ENCODE measurements at places on chromosomes 5 and 9.

- no peak for DNase-seq
These were observed 746.1 kb upstream of the MEF2C start for GRCh38 chr5:89628876-89629635.

- DNase-seq, result no peak
These were observed 80.3 kb upstream of the RPS23 start for GRCh38 chr5:82358457-82358856.

- no peak for DNase-seq
These were observed 723.3 kb downstream of the CETN3 start for GRCh38 chr5:89686081-89686765.

- DNase-seq, result no peak
These were observed 85.0 kb upstream of the RARS1 start for GRCh38 chr5:168401226-168401625.

DNA sequence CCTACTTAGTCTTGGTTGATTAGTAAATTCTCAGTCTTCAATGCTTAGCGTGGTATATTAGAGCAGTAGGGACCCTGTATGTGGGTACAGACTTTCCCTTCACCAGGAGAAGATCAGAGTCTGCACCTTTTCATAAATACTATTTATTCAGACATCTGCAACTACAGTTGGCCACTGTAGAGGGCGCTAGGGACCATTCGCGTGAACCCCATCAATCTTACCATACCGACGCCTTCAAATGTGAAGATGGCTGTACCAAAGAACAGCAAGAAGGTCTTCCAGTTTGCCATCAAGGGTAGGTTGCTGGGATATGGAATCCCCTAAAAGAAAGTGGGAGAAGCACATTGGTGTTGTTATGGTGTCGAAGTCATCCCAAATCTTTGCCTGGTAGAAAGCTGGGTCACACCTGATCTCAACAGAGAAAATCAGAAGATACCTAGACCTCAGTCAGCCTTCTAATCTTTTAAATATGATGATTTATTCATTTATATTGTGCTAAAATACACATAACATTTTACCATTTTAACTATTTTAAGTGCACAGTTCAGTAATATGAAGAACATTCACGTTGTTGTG is 19.1 kb downstream of the SLC36A3 start:
- DNase-seq, result no peak

DNA sequence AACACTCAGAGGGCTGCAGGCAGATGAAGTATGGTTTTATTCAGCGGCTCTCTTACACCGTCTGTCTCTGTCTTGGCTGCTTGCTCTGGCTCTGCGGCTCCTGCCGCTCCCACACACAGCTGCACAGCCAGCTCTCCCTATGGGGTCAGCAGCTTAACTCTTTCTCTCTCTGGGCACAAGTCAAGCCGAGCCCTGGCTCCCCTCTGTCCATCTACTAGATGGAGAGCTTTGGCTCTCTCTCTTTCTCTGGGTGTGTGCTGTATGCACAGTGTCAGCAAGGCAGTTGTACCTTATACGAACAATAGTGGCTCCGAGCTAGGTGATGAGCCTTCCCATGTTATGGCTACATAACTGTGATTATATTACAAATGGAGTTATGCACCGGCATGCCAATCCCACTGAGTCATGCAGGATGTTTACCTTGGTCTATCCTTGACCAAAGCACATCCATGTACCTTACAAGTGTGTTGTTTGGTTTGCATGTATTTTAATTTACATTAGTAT is 19.3 kb upstream of the PPP2CA start:
- DNase-seq, result no peak

Data from activated T-cell treated with anti-CD3 and anti-CD28 coated beads for 1 hour (primary cell).